SW 1271 (cell line): ENCODE measurements at places on chromosomes 11 and 22.

- no peak for DNase-seq
Observed at GRCh38 chr11:73087730-73088129, 54.4 kb downstream of the FCHSD2 start.

DNA sequence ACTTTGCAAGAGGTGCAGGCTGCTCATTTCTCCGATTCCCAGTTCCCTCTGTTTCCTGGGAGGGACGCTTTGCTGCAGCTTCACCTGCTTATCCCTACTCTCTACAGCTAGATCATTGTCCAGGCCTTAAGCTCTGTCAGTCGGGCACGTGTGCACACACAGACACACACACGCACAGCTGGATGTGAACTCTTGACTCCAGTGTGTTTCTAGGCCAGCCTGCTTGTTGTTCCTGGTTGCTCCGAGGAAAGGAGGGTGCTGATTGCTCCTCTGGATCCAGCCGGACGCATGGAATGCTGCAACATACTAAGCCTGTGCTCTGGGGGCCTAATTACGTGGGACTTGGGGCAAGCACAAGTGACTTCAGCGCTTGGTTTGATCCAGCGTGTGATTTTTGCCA lies 19.7 kb downstream of the ZNRF3 start:
- no peak for DNase-seq

GRCh38 chr11:92131289-92131865 lies 93.2 kb upstream of the FAT3 start:
- DNase-seq = no peak

DNA sequence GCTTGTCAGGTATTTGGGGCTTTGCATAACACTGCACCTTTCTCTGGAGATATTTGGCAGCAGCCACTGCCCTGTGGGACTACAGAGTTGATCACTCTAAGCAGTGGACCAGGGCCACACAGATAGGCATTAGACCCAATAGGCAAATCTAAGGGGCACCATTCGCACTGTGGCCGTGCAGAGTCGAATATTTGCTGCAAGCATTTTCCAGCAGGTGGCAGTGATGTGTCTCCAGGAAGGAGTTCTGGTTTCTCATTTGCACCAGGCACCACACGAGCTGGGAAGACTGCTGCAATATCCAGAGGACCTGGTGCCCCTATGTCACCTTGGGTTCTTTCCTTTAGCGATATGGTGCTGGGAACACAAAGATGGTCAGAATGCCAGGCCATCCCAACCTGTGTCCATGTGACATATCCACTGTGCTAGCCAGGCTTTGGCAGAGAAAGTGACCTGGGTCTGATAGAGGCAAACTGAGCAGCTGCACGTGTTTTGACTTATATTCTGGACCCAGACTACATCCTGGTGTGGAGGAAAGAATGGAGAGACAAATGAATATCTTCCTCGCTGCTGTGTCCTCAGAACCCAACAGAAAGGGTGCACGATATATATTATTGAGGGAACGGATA lies 318.7 kb downstream of the BUD13 start:
- peak; percentile 1 for DNase-seq

GRCh38 chr22:30582788-30583545 lies 8.5 kb upstream of the GAL3ST1 start:
- DNase-seq = no peak

DNA sequence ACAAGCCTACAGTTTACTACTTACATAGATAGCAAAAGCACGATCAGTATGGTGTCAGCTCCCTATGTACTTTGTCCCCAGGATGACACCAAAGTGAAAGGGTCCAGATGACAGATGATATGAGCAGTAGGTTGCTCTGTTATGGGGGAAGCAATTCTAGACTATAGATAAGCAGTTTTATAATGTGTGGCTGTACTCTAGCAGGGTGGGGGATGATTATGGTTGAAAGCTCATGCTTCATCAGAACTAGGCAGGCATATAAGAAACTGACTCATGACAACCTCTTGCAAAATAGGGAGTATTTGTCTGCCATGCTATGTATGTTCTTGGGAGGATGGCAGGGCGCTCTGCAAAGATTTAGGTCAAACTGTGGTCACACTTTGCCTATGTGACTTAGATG lies 158.2 kb upstream of the ZBED5 start:
- no peak for DNase-seq

DNA sequence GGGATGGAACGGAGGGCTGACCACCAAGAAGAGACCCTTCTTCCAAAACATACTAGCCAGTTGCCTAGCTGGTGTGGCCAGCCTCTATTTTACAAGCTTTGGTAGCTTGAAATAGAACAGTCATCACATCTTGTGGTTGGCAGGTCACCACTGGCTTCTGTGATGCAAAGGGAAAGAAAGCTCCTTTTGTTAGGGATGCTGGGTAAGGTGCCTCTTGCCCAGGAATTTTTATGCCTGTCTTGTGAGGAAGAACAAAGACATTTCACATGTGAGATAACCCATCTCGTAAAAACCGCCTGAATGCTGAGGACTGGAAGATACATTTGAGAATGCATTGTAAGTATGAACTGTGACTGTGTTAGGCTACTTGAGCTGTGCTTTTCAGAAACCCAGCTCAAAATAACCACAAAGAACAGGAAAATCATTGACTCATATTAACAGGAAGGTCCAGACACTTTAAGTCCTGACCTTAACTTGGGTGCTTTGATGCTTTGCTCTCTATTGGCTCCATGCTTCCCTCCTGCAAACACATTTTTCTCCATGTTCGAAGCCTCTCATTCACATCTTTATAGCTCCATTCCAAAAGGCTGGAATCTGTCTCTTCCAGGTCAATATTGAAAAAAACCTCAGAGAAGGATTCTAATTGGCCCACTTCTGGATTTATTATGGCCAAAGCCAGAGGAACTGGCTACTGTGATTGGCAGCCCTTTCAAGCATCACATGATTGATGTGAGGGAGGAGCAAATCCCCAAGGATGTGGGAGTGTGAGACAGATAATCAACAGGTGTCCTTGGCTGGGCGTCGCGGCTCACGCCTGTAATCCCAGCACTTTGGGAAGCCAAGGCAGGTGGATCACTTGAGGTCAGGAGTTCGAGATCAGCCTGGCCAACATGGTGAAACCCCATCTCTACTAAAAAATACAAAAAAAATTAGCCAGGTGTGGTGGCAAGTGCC lies 53.9 kb downstream of the MICAL2 start:
- peak; percentile 71 for DNase-seq

DNA sequence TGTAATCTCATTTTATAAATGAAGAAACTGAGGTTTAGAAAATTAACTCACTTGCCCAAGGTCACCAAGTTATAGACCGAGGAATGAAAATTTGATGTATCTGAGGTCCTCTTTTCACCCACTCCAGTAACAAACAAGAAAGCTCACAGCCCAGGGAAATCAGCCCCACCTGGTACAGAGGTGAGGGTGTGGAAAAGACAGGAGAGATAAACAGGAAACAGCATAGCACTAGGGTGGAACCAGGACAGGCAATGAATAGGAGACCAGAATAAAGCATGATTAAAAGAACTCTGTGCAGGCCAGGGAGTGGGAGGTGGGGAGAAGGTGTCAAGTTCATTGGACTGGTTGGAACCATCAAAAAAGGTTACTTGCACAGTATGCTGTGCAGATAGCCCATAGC lies 46.2 kb upstream of the SMCO4 start:
- no peak for DNase-seq

GRCh38 chr22:43897751-43898261 lies 6.0 kb upstream of the PNPLA5 start:
- no peak for DNase-seq

DNA sequence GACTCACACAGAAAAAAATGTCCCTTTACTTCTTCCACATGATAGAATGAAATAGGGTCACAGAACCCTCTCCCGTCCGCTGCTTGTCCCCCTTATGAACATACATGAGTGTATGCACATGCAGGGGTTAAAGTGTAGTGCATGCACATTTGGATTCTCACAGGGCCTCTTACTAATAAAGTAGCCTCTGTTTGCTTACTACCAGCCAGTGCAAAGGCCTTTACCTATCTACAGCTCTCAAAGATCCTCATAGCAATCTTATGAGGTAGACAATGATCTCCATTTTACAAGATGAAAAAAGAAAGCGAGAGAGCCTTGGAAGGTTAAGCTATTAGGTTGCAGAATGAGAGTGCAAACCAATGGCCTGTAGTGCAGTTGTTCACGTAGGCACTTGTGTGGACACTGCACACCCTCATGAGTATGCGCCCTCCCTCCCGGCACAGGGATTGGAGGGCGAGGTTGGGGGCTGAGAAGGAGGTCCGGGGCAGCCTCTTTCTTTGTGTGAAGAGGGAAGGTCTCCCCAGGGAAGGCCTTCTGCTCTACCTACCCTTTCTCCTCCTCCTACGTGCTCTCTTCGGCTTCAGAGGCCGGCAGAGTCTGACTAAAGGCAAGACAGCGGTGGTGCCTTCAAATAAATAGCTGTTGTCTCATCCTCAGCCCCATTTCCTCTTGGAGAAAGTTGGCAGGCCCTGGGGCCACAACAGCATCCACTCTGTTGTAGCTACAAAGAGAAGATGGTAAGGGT lies 91.3 kb downstream of the CEP164 start:
- no peak for DNase-seq
